ENCODE measurements at places on chromosomes 4 and X.

- no peak for DNase-seq
Observed at GRCh38 chrX:63657821-63658220, 127.2 kb downstream of the ARHGEF9 start.

DNA sequence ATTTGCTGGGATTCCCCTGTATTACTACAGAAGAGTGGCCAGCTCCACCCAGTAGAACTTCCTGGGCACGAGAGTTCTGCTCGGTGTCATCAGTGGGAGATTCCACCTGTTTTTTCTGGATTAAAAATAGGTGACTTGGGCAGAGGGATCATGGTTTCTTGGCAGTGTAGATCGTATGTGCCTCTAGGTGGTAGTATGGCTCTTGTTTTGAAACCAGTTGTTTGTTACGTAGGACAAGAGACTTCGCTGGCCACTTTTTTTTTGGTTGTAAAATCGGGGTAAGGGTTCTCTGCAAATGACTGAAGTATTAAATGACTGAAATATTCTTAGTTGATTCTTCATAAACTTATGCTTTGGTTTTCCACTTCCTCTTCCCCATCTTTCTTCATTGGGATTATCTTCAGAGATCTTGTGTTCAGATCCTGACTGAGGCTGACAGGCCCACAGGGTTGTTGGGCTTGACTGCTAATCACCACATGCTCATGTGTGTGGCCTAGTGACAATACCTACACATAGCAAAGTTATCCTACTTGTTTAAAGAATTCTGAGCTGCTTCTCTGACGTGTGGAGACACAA is 43.8 kb upstream of the WDR1 start:
- DNase-seq = no peak

DNA sequence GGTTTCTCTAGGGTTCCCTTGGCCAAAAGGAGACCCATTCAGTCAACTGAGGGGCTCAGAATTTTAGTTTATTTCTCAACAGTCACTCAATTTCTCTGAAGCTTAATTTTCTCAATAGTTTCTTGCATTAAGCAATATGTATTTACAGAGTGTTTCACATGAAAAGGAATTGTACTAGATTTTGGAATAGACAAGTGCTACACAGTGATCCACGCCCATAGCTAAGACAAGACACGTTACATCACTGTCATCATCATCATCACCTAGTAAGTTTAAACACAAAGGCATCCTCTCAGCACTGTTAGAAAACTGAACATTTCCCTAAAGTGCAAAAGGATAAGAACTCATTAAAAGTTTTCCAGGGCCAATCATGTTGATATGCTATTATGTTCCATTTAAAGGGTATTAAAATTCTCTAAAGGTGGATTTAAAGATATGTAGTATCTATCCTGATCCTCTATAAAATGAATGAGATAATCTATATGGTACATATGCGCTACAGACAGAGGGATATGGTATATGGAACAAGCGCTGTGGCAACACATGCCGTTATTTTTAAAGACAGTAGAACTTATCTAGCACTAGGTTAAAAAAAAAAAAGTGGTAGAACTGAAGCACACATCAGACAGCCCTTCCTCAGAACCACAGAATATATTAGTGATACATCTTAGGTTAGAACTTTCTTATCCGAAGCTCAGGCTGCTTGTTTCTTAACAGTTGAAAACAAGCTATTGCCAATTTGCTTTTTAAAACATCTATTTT is 12.1 kb downstream of the PPA2 start:
- DNase-seq = no peak

- DNase-seq = no peak
Observed at GRCh38 chr4:38659346-38659745, 4.7 kb upstream of the KLF3 start.

- DNase-seq = no peak
Observed at GRCh38 chr4:111228396-111228795, 605.5 kb upstream of the PITX2 start.

- DNase-seq = no peak
Observed at GRCh38 chrX:97842468-97843199, 958.9 kb downstream of the RPA4 start.

DNA sequence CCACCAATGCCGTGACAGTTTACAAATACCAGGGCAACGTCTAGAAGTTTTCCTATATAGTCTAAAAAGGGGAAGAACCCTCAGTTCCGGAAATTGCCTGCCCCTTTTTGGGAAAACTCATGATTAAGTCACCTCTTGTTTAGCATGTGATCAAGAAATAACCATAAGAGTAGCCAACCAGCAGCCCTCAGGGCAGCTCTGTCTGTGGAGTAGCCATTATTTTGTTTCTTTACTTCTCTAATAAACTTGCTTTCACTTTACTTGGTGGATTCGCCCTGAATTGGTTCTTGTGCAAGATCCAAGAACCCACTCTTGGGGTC is 20.0 kb upstream of the HOPX start:
- no peak for DNase-seq

GRCh38 chrX:46803140-46803539 is 33.7 kb upstream of the RP2 start:
- no peak for DNase-seq

- DNase-seq = no peak
Observed at GRCh38 chr4:15753786-15754185, 24.3 kb upstream of the CD38 start.

DNA sequence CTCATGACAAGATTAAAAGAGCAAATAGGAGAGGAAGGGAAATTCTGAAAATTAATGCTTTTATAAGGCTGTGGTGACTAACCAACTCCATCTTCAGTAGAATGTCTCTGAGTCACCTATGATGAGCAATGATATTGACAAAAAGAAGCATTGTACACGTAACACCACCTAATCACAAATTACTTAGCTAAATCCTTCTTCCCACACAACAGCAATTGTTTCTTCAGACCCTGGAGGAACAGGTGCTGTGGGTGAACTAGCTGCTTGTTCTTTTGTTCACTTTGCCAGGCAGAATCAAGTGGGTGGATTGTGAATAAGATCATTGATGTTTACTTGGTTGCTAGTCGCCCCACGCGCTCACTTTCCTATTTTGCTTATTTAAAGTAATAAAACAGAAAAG is 315.5 kb downstream of the CAMK2D start:
- DNase-seq = peak; percentile 8

DNA sequence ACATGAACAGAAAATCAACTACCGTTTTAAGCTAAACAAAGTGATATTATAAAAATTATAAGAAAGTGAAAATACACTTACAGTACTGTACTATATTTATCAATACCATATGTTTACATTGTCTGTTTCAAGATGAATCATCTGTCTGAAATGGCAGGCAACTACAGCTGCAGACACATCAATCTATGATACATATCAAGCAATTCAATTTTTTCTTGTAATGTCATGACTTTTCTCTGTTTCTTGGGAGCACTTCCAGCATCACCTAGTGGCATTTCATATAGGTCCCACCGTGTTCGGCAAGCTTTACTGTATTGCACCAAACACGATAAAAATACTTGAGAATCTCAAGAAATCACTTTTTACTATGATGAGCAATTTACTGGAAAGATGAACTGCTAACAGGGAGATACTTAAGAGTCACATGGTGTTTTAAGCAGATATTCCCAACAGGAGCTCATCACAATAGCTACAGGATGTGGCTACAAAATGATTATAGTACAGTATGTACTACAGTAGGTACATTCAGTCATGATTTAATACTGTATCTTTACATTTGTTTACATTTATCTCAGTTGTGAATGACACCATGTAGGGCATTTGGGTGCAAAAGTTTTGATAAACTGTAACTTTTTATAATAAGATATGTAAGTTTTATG is 207.4 kb downstream of the ADAM29 start:
- DNase-seq = no peak

DNA sequence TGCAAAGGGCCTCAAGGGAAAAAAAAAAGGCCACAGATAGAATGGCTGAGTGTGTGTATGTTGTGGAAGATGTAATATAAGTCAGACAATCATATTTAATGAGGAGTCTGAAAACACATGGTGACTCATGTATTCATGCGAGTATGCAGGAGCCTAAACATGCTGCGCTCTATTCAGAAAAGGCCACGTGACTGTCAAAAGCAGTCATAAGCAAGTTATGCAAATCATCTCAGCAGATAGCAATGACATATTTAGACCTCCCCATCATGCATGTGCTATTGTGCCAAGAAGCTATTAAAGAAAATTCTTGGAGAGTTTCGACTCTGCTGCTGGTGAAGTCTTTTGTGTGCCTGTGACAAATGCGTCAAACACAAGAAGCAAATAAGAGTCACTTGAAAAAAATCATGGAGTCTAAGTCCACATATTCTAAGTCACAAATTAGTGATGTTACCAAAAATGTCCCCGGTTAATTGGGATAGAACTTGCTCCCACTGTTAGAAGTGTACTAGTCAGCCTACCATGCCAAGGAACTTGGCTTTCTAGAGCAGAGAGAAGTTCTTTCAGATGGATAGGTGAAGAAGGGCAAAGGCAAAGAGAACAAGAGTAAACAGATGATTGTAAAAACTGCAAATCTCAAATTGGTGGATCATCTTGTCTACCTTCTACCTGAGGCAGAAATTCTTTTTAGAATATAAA is 5.0 kb downstream of the LNX1 start:
- DNase-seq = no peak

- DNase-seq = no peak
Observed at GRCh38 chr4:102263024-102263787, 82.1 kb downstream of the SLC39A8 start.

GRCh38 chr4:70062000-70062399 is 11.8 kb downstream of the HTN1 start:
- DNase-seq = no peak

- DNase-seq = no peak
Observed at GRCh38 chr4:74990276-74990875, 57.5 kb downstream of the PARM1 start.

DNA sequence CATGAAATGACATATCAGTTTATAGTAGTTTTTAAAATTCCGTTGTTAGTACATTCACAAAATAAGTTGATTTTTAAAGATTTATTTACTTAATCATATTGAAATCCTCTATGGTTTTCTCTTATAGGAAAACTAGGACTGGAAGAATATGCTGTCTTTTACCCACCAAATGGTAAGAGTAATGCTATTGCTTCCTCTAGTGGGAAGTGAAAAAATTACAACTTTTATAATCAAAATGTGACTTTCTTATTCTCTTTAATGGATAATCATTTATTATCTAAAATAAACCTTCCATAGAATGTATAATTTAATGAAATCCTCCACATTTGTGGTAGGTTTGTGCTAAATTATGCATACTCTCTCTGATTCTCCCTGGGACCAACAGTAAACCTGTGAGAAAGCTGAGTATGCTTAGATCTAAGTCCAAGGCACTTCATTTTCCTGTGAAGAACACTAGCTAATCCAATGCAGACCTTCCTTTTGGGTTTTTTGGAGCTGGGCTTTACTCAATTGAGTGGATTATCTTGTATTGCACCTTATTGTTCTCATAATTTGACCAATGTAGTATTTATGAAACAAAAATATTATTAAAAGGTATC is 136.2 kb downstream of the TBC1D19 start:
- no peak for DNase-seq

DNA sequence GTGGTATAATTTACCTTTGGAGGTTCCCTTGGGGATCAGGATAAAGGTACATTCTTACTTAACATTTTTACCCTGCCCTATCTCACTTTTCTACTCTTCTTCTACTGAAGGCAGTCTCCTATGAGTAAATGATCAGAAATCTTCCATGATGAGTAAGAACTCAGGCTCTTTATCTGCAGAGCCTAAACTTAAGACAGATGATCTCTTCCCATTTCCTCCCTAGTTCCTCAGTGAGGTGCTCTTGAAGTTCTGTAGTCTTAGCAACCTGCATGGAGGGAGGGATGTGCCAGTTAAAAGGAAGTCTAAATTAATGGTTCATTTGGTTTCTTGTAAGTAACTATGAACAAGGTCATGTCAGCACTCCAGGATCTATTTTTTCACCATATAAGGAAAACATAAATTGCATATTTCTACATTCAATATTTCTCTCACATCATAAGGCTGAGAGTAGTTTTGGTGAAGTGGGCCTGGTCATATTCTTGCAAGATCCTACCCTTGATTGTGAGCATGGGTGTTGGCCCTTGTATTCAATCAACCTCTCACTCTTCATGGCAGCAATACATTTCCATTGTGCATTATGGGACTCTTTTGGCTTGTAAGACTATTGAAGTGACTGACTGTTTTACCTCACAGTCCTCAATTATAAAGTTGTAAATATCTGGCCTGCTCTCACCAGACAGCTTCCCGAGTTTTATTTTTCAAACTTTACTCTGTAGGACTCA is 295.5 kb downstream of the SLC7A11 start:
- DNase-seq = no peak

GRCh38 chrX:51144828-51145442 is 187.7 kb upstream of the NUDT10 start:
- DNase-seq = no peak

DNA sequence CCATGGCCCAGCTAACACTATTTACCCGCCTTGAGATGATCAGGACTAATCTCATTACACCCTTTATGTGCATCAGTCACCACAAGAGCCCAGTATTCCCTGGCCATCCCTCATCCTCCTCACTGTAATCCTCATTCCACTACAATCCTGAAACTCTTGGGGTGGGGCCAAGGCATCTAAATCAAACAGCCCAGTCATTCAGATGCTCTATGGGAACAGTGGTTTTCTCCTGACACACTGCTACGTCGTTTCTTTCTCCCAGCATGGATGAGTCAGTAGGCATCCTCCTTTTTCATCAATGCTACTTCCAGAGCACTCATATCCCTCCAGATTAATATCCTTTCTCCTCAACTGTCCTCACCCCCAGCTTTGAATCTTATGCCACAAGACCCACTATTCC is 5.6 kb downstream of the SDAD1 start:
- DNase-seq = no peak

DNA sequence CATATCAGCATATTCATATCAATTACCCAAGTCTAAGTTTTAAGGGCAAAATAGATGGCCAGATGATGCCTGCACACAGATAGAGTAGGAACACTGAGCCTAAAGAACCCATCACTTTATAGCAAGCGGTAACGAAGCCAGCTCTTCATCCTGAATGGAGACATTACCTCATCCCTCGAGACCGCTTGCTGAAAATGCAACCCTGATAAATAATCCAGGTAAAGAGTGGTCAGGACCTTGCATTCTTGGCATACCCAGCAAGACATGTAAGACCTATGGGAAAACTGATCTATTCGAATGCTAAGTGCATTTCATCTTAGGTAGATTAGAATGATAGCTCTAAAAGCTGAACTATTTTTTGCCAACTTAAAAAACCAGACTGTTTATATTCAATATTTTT is 25.3 kb downstream of the DCHS2 start:
- DNase-seq = no peak

DNA sequence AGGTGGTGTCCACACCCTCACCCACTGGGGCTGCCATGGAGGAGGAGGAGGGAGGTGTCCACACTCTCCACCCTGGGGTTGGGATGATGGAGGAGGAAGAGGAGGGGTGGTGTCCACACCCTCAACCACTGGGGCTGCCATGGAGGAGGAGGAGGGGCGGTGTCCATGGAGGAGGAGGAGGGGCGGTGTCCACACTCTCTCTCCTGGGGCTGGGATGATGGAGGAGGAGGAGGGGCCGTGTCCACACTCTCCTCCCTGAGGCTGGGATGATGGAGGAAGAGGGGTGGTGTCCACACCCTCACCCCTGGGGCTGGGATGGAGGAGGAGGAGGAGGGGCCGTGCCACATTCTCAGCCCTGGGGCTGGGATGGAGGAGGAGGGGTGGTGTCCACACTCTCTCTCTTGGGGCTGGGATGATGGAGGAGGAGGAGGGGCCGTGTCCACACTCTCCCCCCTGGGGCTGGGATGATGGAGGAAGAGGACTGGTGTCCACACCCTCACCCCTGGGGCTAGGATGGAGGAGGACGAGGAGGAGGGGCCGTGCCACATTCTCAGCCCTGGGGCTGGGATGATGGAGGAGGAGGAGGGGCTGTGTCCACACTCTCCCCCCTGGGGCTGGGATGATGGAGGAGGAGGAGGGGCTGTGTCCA is 231.7 kb downstream of the CRLF2 start:
- no peak for DNase-seq

Measured in stimulated activated CD4-positive, alpha-beta T cell treated with anti-CD3 and anti-CD28 coated beads, TNF-alpha, amount 100 ng/mL, for 4 hours (primary cell).